Activated CD4-positive, alpha-beta memory T cell treated with anti-CD3 and anti-CD28 coated beads, Interleukin-2, amount 10 ng/mL, durations not matched to agents 7 days and 5 days (primary cell): ENCODE measurements at places on chromosomes 7 and 10.

- DNase-seq, result peak; percentile 37
Observed at GRCh38 chr10:14953424-14954000, 384 bp downstream of the DCLRE1C start.

DNA sequence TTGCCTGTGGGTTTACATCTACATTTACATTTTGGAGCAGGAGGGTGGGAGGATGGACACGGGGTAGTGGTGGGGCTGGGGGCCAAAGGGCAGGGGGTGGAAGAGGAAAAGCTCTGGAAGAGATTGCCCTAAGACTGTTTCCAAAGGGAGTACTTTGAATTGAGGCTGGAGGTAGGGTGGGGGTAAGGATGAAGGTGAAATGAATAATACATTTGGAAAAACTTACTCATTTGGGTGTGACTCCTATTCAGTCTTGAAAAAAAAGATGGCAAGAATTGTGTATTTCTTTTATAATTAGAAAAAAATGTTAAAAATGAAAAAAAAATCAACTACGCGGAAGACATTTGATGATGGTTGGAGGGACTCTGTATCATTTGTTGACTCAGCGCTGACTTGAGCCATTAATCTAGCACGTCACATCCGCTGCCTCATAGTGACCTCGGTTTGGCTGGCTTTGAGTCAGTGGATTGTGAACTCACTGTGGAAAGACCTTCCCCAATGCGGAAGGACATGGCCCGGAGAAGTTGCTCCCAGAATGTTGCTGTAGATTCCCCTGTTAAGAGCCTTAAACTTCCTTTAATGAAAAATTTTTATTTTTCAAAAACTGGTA lies 2.8 kb downstream of the FAM180A start:
- DNase-seq, result no peak

DNA sequence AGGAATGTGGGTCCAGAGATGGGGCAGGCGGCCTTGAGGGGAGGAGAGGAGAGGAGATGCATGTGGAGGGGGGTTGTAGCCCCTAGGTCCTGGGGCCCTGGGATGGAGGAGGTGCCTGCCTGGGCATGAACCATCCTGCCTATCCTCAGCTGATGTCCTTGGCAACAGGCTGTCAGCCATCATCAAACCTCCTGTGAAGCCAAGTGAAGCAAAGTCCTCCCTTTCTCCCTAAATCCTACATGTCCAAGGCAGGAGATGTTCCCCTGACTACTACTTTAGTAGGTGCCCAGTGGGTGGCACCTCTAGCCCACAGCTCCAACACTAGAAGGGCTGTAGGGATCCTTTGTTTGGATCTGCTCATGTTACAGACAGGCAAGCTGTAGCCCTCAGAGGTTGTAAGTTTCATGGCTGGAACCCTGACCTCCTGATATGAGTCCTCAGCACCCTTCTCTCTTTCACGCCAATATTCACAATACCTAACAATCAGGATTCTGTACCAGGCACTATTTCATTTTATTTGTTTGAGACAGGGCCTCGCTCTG lies 66.6 kb upstream of the SYPL1 start:
- no peak for DNase-seq

GRCh38 chr7:153939177-153939576 lies 113.0 kb upstream of the DPP6 start:
- no peak for DNase-seq

DNA sequence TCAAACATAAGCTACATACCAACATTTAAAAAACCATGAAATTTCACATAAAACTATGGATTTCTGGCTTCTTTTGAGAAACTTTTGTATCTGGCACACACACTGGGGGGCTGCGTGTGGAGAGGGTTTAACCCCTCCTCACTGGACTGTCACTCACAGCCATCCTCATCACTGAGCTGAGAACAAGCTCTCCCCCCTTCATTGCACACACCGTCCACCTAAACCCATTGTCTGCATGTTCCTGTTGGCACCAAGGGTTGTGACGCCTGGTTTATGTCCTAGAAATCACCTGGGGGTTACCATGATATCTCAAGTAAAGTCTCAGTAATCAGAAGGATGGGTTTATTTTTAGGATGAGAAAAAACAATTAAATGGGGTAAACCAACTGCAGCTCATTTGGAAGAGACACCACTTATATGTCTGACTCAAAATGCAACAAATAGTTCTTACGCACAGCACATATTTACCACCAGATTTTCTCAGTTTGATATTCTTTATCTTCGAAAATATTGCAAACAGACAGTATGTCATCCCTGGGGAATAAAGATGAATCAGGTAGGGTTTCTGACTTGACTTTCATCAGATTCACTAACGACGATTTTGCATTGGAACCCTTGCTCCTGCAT lies 218.5 kb upstream of the KLF6 start:
- DNase-seq, result no peak

DNA sequence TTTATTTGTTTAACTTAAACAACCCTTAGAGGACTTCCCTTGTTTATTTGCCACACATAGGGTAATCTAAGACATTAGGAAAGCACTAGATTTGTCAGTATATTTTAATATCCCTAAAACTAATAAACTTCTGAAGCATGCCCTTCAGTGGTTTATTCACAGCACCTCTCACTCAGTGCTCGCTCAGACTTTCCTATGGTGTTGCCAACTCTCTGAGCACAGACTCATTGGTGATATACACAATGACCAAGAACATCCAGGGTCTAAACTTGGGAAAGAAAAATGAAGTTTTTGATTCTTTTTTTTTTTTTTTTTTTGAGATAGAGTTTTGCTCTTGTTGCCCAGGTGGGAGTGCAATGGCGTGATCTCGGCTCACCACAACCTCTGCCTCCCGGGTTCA lies 82.2 kb downstream of the RAB11FIP2 start:
- DNase-seq, result no peak

- no peak for DNase-seq
Observed at GRCh38 chr10:28382525-28383269, 79.8 kb upstream of the MPP7 start.

DNA sequence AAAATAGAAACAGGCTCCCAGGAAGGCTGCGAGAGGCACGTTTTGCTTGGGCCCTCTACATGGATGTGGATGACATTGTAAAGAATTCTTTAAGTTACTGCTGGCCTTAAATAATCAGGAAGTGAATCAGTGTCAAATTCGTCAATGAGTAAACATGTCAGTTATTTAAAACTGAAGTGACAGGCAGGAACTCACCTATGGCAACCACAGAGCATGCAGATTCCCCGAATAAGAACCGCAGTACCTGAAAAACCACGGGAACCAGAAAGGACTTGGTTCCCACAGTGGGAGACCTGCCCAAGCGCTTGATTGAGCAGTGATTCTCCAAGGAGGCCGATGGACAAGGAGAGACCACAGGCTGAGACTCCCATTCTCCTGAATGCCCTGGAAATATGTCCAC lies 351.2 kb upstream of the AKR1E2 start:
- DNase-seq, result peak; percentile 41

DNA sequence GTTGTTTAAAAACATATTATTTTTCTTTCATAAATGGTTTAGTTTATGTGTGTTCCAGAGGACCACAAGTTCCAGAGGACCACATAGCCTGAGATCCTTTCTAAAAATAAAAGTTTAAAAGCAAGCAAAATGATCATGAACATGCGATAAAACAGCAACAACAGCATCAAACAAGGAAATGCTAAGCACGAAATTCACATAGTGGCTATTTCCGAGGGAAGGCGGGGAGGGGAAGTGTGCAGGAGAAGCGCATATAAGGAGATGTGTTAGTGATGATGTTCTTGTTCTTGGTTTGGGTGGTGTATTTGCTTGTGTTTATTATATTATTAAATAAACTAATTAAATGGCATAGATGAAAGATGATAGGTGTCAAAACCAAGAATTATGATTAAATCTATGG lies 1.2 kb downstream of the TBATA start:
- DNase-seq, result no peak

GRCh38 chr7:92682903-92683539 lies 92.8 kb upstream of the FAM133B start:
- no peak for DNase-seq

GRCh38 chr7:2060701-2061100 lies 172.0 kb downstream of the MAD1L1 start:
- no peak for DNase-seq

GRCh38 chr7:37320848-37321468 lies 127.7 kb downstream of the ELMO1 start:
- DNase-seq, result no peak

DNA sequence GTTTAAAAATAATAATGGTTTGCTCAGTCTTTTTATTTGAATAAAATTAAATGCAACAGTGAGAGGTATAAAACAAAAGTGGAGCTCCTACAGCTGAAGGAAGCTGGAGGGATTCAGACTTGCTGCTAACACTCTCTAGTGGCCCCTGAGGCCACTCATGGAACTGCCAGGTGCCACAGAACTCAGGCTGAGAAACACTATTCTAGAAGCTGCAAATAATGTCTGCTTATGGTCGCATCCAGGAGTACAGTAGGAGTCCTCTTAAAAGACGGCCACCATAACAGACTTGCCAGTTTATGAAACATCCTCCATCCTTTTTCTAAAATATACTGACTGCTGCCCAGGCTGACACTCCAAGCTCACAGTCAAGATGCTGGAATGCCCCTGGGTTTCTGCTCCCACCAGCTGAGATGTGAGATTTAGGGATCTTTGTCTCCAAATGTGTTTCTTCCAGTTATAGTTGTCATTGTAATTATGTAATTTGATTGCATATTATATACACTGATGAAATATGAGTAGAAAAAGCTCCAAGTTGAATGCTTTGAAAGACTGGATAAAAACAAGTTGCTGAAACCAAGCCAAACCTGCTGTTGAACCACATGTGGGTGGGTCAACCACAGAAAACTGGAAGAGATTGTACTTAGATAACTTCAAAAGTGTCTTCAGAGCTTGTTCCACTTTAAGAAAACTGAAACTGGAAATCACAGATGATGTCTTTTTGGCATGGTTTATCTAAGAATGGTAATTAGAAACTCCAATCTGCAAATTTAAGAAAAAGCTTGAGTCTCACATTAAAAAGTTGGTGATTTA lies 213.7 kb upstream of the AOAH start:
- peak; percentile 60 for DNase-seq

GRCh38 chr10:109744020-109744419 lies 179.3 kb downstream of the XPNPEP1 start:
- DNase-seq, result no peak

DNA sequence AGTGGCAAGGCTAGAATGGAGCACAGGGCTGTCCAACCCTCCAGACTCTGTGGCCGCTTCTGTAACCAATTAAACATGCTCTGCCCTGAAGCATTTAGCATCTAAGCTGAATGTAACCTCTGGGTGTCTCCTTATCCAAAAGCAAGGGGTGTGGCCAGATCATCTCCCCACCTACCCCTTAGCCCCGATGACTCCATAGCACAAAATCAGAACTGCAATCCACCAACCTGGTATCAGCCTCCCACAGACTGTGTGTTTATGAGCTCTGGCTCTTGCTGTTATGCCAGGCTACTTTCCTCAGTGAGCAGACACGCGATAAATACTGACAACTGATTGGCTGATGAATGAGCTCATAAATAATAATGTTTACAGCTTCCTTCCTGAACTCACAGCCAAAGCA lies 3.2 kb downstream of the FRMD4A start:
- no peak for DNase-seq

DNA sequence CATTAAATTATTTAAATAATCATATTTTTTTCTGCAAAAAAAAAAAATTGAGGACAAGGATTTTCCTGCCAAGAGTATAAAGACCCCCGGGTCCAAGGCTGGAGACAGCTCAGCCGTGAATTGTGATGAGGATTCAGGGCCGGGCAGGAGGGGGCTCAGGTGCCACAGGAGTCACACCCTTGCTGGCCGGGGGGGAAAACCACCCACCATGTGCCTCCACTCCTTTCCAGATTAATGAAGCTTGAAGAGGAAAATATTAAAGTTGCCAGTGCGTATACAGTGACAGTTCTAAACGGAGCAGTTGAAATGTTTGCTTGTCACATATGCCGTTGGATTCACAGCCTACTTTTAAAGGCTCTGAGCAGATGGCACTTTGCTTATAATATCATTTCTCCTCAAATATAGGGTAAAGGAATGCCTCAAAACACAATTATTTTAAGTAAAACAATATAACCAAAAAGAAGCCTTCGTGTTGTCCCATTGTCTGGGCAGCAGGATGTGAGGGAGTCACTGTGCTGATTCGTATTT lies 49.6 kb downstream of the ADARB2 start:
- DNase-seq, result no peak

DNA sequence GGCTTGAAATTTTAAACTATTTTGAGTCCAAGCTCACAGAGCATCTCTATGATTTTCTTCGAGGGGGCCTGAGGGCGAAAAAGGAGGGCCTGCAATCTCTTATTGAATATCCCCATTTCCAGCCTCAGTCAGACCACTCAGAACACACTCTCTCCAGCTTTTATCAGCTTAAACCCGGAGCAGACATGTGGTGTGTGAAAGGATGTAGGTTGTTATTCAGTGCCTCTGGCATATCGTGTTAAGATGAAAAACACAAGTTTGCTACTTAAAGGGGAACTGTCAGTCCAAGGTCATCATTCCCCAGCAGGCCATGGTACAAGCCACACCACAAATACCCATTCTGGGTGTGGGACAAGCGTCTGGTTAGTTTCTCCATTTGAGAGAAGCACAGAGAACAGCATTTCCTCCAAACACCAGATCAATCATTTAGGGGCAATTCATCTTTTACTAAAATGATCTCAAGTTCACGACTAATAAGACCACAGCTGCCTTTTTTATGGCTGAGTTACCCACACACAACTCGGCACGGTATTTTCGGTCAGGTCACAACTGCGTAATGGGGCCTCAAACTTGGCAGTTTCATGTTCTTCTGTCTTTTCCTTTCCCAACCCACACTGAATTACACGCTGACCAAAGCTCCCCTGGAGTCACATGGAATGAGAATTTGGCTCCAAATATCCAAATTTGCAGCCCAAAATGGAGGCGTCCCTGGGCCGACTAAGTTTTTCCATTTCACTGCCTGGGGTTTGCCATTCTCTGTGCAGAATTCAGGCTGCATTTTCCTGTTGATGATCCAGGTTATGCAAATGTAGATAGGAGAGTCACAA lies 188.4 kb downstream of the SEM1 start:
- no peak for DNase-seq

DNA sequence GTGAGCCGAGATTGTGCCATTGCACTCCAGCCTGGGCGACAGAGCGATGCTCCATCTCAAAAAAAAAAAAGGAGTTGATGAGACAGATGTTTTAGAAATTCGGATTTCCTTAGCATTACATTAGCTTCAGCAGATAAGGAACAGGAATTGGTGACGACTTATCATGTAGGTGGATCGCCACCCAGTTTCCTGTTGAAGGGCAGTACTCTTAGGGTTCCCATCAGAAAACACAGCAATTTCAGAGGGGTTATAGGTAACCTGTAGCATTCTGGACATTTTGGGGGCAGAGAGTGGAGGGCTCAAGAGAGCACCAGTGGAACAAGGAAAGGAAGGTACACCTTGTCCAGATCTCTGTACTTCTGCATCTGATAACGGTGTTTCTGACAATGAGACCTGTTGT lies 146.4 kb upstream of the NOBOX start:
- no peak for DNase-seq
